ENCODE measurements at places on chromosomes 7 and 10.
A peak's percentile ranks its signal among the peaks of the same experiment; 100 is the strongest.

DNA sequence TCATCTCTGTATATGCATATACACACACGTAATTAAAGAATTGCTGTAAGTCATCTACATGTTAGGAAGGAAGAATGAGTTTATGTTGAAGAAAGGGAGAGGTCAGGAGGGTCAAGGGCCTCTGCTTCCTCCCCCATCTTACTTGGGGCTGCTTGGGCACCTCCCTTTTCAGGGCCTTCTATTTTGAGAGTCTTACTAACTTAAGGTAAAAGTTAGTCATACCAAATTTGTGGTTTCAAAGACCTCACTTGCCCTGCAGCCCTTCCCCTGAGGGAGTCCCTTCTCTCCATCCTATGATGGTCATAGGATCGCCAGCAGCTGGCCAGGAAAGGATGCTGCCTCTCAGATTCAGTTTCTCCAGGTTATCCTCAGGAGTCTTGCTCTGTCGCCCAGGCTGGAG lies 2.6 kb downstream of the PLEKHS1 start:
- DNase-seq: no peak

GRCh38 chr7:85489498-85489897 lies 302.6 kb upstream of the SEMA3D start:
- no peak for DNase-seq

DNA sequence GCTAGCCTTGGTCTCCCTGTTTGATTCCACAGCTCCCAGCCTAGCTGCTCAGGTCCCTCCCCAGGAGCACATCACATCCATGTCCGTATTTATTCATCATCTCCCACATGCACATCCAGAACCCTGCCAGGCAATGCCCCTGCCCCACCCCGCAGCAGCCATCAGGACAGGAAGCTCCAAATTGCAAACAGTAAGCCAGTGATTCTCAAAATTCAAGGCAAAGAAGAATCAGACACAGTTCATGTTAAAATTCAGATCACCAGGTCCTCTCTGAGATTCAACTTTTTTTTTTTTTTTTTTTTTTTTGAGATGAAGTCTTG lies 17.7 kb downstream of the LRRC20 start:
- no peak for DNase-seq

DNA sequence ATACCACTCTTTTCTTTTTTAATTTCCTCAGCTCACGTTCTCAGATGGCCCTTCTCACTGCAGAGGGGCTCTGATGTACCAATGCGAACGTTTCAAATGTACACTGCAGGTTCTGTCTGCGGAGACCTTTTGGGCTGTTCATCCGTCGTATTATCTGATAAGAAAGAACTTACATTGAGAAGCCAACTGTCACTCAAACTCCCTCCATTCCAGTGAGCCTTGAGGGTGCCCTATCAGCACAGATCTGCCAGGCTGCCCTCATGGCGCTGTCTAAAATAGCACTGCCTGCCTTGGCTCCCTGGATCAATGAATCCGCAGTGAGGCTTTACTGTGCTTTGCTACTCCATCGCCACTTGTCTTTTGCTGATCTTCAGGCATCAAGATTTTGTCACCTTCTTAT lies 61.8 kb downstream of the ARL5B start:
- no peak for DNase-seq

DNA sequence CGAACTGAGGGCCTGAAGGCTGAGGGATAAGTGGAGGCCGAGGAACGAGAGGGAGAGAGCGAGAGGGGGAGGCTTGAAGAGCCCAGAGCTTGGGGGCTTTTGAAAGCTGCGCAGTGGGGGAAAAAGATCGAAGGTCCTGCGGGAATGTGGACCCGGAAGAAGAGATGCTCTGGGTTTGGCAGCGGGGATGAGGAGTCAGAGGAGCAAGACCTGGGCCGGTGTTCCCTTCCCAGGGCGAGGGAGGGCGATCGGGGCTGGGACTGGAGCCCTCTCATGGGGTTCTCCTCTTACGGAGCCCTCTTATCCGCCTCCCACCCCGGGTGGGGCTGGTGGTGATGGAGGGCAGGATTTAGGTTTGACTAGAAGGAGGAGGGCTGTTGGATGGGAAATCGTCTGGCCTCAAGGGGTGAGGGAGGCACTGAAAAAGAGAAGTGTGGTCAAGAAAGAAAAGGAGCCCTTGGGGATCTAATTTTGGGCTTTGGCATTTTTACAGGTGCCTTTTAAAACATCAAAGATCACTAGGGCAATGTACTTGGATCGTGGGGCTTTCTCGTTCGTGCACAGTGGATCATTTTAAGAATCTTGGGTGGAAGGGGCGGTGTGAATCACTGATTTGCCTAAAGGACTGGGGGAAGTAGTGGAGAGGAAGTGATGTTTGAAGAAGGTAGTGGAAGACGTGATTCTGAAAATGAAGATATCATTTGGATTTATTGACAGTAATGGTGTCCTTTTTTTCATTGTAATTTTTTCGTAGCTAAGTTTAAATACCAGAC lies 637 bp downstream of the SAMD8 start:
- peak; percentile 74 for DNase-seq

- no peak for DNase-seq
These were observed 4.8 kb downstream of the GLRX3 start for GRCh38 chr10:130141038-130141437.

All from GM13977 (cell line).